Lung microvascular endothelial cell (primary cell): ENCODE measurements at places on chromosomes 13 and 19. TPM values are rescaled to one million over a fixed set of nuclear protein-coding genes. Genes with fewer than 3 reads are reported as not detected.
A peak's percentile ranks its signal among the peaks of the same experiment; 100 is the strongest.

The CCDC122 gene
- 2.4 and 3.1 TPM in 2 replicates for total RNA-seq

The DNAJC15 gene
- total RNA-seq, result 4.2 and 5.2 TPM in 2 replicates

The RGL3 gene
- 0.22 and 1.8 TPM in 2 replicates for total RNA-seq

DNA sequence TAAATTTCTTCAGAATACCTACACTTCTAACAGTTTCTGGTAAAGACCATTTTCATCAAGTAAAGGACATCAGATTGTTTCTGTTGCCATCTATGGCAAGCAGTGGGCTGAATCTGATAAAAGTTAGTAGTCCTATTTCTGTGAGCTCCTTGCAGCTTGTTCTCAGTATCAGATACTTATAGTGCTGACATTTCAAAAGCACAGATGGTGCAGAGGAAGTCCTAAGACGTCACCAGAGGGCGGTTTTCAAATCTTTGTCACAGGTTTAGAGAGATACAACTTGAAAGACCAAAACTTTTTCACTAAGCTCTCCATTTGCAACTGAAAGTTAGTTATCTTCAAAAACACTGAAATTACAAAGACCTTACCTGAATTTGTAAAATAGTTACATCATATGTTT, 719.8 kb downstream of the SLITRK1 start:
- DNase-seq, result no peak

The ZNF536 gene
- total RNA-seq, result not detected in 2 replicates

- no peak for DNase-seq
These were observed 27.7 kb downstream of the ATP4B start for GRCh38 chr13:113630296-113630695.

DNA sequence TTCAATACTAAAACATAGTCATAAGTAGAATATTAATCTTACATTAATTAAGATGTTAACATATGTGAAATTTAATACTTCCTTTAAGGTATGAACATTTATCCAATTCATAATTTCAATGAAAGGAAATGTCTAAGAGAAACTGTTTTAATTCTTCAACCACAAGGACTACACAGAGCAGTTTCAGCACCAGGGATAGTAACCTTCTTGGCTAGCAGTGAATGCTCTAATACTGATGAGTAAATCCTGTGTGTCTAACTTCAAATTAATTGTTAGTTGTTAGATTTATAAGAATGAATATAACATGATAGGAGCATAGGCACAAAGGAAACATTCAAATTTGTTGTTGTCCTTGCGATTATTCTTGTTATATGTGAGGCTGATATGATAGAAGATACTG, 15.6 kb upstream of the NBEA start:
- peak; percentile 72 for DNase-seq

- no peak for DNase-seq
These were observed 18.5 kb upstream of the KBTBD7 start for GRCh38 chr13:41212881-41213280.

The SLC8A2 gene
- 0.22 TPM in 1 of 2 replicates, not detected in the other for total RNA-seq

GRCh38 chr19:49362929-49363267, 682 bp upstream of the TEAD2 start:
- peak; percentile 58 for DNase-seq

- no peak for DNase-seq
These were observed 85.7 kb downstream of the LACC1 start for GRCh38 chr13:43965459-43965845.

DNA sequence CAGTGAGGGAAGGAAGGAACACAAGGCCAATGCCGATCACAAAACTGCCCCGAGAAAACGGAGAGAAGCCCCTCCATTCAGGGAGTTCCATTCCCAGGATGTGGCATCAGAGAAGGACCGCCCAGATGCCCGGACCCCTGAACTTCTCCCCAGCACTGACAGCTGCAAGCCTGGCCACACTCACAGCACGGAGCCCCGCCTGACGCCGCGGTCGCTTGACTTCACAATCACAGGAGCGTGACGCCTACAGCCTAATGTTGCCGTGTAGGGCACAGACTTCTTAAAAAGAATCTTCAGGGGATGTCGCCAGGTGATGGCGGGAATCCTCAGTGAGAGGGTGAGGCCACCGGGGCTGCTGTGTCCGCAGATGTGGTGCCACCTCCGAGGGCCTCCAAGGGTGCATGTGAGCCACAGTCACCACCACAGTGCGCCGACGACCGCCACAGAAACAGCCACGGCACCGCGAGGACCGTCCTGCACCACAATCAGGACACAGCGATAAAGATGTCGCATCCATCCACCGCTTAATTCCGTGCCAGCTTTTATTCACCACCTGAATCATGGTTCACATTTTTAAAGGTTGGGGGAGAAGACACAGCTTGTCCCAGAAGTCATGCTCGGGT, 77.2 kb downstream of the SPACA7 start:
- DNase-seq, result no peak
